ENCODE measurements at places on chromosomes 4 and X.

- DNase-seq: no peak
Measured at GRCh38 chrX:106963111-106963510, 36.9 kb downstream of the MORC4 start.

DNA sequence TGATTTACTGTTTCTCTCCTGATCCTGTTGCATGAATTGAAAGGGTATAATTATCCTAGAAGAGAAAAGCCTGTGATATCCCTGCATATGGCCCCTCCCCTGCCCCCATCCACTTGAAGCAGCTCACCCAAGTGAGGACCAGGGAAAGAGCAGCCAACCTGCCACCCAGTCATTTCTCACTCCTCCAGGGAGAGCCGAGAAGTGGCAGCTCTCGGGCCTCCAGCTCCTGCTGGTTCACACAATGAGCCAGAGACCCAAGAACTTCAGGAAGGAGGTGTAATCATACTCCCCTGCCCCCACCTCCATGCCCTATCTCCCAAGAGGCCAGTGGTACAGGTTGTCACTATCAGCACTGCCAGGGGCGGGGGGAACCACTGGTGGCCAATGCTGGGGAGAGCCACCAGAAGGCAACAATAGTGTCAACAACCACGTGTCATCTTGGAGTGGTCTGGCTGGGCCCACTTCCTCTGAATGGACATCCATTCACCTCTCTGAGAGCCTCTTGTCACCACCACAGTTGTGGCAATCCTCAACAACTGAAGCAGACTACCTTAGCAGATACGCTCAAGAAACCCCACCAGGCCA is 42.9 kb downstream of the APOO start:
- DNase-seq: no peak

GRCh38 chr4:53043055-53043454 is 180.9 kb downstream of the RASL11B start:
- no peak for DNase-seq

DNA sequence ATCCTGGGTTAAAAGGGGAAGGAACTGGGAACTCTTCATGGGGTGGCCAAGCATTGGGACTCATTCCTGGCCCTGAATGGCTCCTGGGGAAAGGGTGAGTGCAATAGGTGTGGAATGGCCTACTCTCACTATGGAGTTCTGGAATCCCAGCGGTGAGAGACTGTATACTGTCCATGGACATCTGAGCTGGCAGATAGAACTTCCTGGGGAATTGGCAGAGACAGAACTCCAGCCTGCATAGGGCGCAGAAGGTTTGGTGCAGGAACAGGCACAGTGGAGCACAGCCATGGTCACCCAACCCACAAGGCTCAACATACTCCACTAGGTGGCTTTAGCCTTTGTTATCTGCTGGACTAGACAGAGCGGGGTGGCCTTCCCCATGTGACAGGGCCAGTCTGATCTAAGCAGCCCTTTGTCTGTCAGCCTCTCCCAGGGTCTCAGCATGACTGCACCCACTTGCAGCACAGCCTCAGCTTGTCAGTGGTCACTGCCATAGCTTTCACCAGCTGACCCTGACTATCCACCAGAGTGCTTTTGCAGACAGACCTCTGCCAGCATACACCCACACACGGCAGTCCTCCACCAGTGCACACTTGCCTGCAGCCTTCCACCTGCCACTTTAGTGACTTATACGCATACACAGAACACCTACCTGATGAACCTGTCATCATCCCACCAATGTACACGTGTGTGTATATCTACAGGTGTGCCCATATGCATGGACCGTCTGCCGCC is 48.4 kb downstream of the TECRL start:
- no peak for DNase-seq

GRCh38 chrX:131725001-131725654 is 181.3 kb downstream of the OR13H1 start:
- no peak for DNase-seq

DNA sequence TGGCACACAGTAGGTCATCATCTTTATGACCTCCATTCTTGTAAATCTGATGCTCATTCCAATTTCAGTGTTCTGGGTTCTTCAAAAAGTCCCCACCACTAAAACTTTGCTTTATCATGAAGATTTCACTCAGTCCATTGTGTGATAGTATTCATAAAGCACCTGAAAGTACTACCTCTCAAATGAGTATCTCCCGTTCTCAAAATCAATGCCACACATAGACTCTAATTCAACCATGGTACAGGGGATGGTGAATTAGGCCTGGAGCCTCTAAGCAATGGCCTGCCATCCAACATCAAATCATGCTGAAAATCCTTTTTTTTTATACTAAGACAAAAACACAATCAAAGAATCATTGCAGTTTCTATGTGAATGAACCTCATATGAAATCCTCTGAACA is 19.4 kb upstream of the WAS start:
- DNase-seq: no peak

- DNase-seq: no peak
Measured at GRCh38 chr4:153346563-153346962, 2.1 kb downstream of the MND1 start.

GRCh38 chr4:153622778-153623240 is 61.3 kb upstream of the TLR2 start:
- DNase-seq: no peak

Measured in stimulated activated CD8-positive, alpha-beta memory T cell treated with anti-CD3 and anti-CD28 coated beads, Interleukin-4, amount 100 ng/mL, for 4 hours (primary cell).